ENCODE measurements at places on chromosomes 12 and 14. TPM values are rescaled to one million over a fixed set of nuclear protein-coding genes. Genes with fewer than 3 reads are reported as not detected.
A peak's percentile ranks its signal among the peaks of the same experiment; 100 is the strongest.

- DNase-seq: peak; percentile 76
These were observed 87.0 kb downstream of the TESC start for GRCh38 chr12:117011988-117012805.

Gene JAG2
- total RNA-seq: 27.4 TPM

DNA sequence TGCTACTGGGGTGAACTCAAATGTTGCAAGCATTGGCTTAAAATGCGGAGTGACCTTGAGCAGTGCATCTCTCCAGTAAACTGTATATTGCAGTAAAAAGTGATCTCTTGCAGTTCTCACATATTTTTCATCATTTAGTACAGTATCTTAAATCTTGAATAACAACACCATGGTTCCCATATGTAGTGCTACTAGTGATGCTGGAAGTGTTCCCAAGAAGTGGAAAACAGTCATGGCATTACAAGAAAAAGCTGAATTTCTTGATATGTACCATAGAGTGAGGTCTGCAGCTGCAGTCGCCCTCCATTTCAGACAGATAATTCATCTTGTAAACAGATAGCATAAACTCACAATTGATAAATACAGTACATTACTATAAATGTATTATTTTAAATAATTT, 42.9 kb upstream of the TSPAN8 start:
- DNase-seq: no peak

Gene SLCO1C1
- not detected for total RNA-seq

DNA sequence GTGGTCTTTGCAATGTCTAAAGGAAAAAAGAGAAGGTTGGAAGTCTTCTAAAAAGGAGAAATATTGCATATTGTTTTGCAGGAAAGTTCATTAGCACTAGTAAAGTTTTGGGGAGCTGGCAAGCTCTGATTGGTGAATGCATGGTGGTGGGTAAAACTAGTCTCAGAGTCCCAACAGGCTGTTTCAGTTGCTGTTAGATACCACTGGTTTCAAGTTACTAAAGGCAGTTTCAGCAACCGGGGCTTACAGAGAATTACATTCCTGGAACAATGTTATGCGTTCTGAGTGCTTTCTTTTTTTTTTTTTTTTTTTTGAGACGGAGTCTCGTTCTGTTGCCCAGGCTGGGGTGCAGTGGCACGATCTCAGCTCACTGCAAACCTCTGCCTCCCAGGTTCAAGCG, 208.2 kb downstream of the EPS8 start:
- no peak for DNase-seq

DNA sequence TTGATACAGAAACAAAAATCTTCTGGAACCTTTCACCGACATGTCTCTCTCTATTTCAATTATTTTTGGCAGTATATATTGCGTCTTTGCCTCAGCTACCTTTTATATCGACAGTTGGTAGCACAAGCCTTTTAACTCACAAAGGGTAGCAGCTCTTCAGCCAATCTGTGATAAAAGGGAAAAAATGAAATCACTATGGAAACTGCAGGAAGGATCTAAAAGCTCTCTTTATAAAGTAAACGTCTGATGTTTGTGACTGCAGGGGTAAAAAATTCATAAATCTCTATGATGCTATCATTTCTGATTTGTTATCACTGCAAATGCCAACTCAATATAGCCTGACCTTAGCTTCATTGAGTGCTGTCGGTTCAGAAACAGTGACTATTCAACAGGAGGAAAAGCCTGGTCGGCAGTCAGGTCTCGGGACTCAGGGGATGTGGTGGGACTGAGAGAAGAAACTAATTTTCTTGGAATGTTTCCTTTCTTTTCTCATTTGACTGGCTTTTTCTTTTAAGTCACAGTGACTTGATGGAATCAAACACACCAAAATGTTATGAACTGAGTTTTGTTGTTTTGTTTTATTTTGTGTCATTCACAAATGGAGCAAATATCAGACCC, 5.9 kb upstream of the RMST start:
- DNase-seq: no peak

Gene SDS
- not detected for total RNA-seq

- peak; percentile 97 for DNase-seq
These were observed at the start of gene DCAF4 for GRCh38 chr14:72926292-72927028. TSS of gene DCAF4 (plus strand) at chr14:72926464. CDS start at chr14:72937979, 11,515 bp downstream.

DNA sequence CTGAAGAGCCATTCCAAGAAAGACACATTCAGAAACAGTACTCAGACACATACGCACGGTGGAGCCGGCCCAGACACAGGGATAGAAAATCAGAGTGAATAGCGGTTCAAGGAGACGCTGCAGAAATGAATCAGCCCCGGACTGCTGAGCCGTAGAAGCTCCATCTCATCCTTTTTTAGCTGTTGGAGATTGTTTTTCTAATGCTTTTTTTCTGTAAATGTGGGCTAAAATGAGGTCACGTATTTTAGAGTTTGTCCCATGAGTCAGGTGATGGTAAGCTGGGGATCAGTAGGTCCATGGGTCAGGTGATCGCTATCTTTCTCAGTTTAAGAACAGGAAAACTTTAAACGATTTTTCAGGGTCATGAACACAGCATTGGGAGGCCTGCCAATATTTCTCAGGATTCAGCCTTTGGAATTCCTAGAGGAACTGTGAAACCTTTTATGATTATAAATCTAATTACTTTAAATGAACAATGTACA, 202.4 kb downstream of the ITPR2 start:
- DNase-seq: no peak

DNA sequence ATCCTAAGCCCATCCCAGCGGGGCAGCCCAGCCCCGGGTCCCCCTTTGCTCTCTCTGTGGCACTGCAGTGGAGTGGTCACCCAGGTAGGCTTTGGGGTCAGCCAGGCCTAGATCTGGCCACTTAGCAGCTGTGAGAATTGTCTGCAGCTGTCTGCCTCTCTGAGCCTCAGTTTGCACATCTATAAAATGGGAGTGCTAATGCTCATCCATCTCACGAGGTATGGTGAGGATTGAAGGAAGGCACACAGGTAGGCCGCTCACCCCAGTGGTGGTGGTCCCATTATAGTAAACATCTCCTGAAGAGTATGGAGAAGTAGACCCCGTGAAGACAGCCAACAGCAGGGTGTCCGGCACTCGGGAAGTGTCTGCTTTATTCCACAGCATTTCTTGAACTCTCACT, 9.2 kb downstream of the FOXN4 start:
- no peak for DNase-seq

- no peak for DNase-seq
These were observed 8.6 kb upstream of the KRT8 start for GRCh38 chr12:52913431-52913821.

GRCh38 chr12:40099423-40099853, 6.4 kb downstream of the SLC2A13 start:
- DNase-seq: peak; percentile 11

DNA sequence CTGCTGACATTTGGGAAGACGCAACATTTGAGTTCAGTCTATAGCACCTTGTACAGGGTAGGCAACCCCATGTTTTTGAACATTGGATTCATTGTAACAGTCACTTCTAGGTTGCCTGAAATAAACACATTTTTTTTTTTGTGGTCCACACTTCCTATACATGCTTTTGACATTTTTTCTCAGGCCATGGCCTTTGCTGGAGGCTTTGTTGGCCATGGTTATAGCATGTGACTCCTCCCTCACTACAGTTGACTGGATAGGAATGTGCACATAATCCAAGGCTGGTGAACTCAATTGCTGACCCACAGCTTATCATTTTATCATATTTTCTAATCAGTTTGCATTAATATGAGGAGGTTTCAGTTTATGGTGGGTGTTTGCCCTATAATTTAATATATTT, 60.6 kb downstream of the TMEM117 start:
- no peak for DNase-seq

DNA sequence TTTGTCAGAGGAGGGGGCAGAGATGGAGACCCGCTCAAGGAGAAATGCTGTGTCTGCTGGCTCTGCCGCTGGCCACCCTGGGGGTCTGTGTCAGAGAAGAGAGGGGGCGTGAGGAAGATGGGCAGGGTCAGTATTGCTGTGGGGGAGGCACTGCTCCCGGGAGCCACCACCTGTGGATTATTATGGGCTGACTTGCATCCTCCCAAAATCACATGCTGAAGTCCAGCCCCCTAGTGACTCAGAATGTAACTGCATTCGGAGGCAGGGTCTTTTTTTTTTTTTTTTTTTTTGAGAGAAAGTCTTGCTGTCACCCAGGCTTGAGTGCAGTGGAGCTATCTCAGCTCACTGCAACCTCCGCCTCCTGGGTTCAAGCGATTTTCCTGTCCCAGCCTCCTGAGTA, 12.3 kb downstream of the ABCD4 start:
- DNase-seq: no peak

All from foreskin keratinocyte (primary cell).